8988T (cell line): ENCODE measurements at places on chromosomes 7 and 10.

DNA sequence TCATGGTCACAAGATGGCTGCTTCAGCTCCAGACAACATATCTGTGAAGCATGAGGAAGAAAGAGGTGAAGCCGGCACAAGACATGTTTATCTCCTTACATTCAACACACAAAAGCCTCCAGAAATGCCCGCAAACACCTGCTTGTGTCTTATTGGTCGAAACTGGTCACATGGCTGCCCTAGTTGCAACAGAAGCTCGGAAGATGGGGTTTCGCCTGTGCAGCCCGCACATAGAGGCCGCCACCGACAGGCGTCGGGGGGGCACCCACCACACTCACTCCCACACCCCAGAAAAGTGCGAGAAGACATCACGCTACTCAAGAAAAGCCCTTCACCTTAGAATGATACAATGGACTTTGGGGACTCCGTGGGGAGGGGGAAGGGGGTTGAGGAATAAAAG is 63.0 kb upstream of the MGMT start:
- DNase-seq = no peak

DNA sequence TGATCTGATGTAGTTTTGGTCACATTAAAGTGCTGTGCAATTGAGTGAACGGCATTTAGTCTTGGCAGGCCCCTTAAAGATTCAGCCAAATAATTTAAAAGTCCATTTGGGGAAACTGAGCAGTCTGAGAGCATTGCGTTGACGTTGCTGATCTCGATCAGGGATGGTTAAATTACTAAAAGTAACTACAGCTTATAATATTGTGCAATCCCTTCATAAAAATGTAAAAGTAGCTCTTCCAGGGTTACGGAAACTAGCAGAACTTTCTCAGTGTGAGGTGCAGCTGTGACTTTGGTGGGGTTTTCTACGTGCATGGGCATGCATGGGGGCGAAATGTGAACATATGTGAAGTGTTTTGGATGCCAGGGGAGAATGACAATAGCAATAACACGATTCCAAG is 184.5 kb upstream of the RNF32 start:
- no peak for DNase-seq

- no peak for DNase-seq
These were observed 48.3 kb downstream of the PDGFA start for GRCh38 chr7:471191-471865.

DNA sequence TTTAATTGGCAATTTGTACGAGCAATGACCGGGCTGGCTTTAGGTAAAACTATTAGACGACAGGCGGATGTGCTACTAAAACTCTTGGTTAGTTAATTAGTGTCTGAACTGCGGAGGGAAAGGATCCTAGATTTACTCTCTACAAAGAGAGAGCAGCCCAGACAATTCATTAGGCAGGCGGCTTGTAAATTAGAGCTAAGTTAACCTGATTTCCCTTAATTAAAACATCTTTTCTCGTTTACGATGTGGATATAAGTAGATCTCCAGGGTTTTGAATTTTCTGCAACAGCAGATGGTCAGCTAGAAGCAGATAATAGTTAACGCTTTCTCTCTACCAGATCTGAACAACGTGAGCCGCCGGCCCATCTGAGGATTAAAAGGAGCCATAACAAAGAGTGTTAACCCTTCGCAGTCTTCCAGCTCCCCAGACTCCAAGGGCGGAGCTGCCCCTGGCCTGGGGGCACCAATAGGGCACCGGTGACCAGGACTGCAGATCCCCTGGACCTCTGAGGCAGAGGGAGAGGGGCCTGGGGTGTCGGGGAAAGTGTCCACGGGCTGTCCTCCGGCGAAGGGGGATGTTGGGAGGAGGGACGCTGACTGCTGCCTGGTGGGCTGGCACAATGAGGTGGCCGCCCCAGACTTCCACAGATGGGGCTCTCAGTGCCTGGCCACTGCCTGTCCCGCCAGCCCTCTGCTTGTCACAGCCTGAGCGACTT is 6.3 kb upstream of the UNCX start:
- DNase-seq = peak; percentile 35

DNA sequence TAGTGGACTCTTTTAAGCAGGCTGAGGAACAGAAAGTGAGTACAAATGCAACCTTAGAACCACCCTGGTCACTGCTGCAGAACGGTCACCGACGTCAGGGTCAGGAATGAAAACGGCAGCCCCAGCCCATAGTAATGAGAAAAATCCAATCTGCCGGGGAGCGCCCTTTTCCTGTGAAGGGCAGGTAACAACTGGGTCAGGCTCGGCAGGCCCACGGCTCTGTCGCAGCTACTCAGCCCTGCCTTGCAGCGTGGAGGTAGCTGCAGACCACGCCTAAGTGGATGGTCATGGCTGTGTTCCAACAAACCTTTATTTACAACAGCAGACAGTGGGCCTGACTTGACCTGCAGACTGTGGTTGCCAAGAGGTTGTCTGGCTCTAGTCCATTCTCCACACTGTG is 563.2 kb downstream of the DNAJB6 start:
- no peak for DNase-seq

DNA sequence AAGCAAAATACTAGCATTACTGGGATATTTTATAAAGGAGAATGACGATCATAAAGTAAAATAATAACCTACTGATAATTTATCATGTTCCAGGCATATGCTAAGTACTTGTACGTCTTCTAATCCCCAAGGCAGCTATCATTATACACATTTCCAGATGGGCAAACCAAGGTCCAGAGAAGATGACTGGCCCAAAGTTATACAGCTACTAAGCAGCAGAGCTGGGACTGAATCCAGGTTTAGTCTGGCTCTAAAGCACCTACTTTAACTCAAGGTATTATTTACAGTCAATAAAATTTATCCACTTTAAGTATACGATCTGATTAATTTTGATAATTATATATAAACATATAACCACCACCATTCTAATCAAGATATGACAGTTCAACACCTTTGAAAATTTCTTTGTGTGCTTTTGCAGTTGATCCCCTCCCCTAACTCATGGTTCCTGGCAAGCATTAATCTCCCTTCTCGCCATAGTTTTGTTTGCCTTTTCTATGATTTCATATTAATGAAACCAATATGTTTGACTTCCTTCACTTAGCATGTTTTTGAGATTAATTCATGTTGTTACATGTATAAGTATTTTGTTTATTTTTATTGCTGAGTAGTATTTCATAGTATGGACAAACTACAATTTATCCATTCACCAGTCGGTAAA is 126.7 kb downstream of the CPEB3 start:
- DNase-seq = no peak

DNA sequence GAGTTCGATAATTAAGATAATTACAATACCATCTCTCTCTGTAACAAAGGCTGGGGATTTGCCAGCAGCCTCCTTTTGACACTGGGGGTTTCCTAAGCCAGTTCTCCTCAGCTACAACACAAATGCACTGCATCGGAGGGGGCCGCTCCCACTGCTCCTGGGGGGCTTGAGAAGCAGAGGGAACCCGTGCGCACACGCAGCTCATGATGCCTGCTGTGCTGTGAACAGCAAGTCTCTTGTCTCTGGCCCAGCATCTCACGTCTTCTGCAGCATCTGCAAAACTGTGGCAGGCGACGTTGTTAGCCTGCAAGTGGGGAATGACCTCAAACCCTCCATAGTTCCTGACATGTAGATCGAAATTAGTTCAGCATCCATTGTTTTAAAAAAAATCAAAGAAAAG is 5.5 kb downstream of the VIPR2 start:
- DNase-seq = no peak

DNA sequence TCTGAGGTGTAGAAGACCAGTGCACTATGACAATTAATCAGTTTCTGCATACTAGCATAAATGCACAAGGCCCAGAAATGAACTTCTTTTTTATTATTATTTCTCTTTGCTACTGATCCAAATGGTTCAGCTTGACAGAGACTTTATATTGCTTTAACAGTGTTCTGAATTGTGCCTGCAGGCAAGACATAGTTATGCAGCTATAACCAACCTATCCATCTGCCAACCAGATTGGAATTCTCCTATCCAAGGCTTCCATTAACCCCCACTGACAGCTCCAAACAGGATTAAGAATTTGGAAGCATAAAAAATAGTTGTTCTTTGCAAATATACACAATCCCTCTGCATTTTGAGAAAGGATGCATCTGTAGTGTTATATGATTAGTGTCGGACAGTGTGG is 98.2 kb downstream of the BTRC start:
- DNase-seq = no peak

DNA sequence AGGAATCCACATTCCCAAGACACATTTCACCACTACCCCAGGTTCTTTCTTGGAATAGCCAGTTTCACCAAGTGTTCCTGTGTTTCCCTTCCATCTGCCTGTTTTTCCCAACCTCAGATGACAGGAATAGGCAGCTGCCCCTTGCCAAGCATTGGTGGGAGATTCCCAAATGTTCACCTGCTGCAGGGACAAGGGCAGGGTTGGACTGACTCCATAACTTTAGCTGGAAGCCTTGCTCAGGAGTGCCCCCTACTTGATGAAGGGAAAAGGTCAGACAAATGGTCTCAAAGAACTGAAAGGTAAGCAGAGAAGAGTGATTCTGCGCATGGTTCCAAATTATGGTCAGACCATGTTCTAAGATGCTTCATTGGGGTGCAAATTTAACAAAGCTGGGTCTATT is 45.1 kb upstream of the LYZL1 start:
- no peak for DNase-seq

DNA sequence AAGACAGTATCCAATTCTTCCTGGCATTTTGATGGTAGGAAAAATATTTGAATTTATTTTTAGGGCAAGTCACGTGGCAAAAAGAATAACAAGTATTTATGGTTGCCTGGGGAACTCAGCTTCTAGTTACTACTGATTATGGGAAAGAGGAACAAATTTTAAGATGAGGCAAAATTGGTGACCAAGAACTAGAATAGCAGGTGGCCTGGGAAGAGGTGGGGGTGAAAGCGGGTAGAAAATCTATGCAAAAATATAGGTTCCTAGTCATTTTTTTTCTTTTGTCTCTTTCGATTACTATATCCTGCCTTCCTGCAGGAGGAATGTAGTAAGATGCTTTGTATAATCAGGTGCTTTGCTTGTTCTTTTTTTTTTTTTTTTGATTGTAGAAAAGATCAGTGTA is 27.8 kb downstream of the ENTPD1 start:
- DNase-seq = no peak

- DNase-seq = no peak
These were observed 181.2 kb downstream of the KCNMA1 start for GRCh38 chr10:77456414-77456813.

DNA sequence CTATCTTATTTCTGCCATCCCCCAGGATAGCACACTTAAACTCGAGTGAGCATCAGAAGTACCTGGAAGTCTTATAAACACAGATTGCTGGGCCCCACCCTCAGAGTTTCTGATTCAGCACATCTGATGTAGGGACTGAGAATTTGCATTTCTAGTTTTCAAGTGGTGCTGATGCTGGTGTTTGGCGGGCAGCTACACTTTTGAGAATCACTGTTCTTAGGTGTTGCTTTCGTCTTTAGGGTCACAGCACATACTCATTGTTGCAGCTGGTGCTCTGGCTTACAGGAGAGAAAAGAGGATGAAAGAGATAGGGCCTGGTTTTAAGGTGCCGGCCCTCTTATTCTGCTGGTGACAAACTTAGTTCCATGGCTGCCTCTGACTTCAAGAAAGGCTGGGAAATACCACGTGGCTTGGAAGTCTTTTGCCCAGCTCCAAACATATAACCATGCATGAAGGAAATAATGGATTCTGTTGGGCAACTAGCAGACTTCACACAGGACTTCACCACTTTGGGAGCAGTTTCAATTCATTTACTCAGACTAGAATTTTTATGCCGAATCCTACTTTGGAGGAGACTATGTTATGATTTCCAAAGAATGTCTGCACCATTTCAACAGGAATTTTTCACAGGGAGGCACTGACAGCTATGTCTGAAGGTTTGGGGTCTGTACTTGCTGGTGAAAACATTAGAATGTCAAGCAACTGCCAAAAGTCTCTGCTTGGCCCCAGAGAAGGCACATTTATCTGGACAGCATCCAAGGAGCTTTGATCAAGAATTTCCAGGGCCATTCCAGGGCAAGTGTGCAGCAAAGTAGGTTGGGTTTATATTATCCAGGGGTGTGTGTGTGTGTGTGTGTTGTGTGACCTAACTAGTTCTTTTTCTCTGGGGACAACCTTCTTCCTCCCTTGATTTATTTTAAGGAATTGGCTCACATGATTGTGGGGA is 6.9 kb upstream of the MINDY4 start:
- no peak for DNase-seq

DNA sequence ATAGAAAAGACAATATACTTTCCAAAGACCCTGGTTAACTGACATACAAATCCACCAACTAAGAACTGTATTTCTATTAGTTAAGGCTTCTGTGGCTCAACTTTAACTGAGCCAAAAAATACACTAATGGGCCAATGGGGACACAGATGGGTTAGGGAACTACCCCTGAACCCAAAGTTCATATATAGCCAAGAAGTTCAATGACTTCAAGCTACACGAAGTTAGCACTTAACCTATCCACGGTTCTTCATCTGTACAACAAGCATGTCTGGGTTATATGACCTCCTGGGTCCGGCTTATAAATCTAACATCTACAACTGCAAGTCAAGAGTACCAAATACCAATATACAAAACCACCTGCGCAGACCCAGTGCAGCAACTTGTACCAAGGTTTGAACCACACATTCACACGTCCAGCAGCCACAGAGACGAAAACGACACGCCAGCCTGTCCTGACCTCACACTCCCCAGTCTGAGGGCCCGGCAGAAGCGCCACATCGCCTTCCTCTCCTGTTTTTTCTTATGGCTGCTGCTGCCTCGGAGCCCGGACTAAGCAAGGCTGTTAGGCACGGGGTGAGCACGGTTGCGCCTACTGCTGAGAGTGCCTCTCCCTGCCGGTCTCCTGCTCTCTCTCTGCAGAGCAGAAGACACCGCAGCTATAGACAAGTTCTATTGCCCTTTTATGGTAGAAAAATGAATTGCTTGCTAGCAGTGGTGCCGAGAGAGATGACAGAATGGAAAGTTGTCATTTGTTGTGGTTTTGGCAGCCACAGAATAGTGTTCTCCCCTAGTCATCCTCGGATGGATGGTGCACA is 86.3 kb downstream of the RNF216 start:
- DNase-seq = no peak

- no peak for DNase-seq
These were observed 34.1 kb upstream of the NOBOX start for GRCh38 chr7:144437370-144438191.

DNA sequence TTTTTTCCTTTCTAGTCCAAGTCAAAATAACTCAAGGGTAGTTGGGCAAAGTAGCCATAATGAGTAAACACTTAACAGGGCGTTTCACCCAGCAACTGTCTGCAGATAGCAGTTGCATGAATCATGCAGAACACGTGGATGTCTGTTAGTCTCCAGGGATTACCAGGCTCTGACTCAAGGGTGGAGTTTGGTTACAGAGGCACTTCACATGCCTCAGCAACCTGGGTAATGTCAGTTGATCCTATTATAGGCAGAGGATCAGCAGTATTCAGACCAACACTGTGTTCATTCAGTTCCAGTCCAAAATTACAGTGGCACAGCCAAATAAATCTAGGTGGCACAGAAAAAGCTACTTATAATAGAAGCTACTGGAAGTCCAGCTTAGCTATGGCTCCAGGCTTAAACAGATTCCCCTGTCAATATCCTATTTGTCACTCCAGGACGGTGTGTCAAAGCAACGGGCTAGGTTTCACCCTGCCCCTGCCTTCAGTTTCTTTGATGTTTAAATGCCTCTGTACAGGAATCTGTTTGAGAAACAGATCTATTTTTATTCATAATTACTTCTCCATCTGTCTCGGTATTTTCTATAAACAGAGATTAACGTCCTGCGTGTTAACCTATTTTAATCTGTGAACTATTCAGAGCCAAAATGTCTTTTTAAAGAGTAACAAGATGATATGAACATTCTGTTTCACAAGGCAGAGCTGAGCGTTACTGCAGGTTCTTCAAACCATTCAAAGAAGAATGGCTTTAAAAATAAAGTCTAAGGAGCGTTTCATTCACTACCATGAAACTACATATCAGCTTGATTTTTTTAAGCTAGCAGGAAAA is 162.6 kb upstream of the AKR1E2 start:
- peak; percentile 37 for DNase-seq
